ENCODE measurements at places on chromosomes 11 and 22. TPM values are rescaled to one million over a fixed set of nuclear protein-coding genes. Genes with fewer than 3 reads are reported as not detected.

- DNase-seq, result no peak
Measured at GRCh38 chr22:29987137-29987536, 93.1 kb upstream of the HORMAD2 start.

Gene PRG2
- 0.62 TPM for polyA plus RNA-seq

DNA sequence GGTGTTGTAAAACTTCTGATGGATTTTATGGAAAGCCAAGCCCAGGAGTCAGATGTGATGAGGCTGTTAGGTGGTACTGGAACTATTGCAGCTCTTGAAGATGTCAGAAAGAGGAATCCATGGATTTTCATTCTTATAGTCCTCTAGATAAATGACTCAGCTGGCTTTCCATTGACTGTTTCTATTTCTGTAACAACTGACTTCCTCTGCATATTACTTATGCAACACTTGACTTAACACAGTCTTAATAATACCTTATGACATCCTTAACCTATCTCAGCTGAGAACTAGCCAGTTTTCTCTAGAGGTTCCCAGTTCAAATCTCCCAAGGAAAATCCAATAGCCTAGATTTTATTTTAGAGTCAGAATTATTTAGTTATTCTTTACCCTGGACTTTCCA, 263.8 kb downstream of the LUZP2 start:
- DNase-seq, result no peak

Gene SPINDOC
- 28.5 TPM for polyA plus RNA-seq

- DNase-seq, result no peak
Measured at GRCh38 chr11:72483412-72484186, 49.3 kb upstream of the CLPB start.

DNA sequence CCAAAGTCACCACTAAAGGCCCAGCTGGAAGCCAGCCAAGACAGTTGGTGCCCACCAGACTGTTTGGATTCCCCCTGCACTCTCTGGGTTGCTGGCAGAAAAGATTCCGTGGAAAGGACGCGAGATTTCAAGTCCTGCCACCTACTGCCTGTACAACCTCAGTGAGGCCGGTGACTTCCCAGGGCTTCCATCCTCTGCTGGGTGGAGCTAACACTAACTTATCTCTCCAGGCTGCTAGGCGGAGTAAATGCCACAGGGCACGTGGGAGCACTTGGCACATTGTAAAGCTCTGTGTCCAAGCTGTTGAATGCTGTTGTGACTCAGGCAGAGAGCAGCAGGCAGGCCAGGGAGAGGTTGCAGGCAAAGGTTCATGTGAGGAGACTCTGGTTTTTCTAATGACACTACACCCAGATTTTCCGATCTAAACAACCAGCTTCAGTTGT, 50.9 kb upstream of the CDON start:
- no peak for DNase-seq

DNA sequence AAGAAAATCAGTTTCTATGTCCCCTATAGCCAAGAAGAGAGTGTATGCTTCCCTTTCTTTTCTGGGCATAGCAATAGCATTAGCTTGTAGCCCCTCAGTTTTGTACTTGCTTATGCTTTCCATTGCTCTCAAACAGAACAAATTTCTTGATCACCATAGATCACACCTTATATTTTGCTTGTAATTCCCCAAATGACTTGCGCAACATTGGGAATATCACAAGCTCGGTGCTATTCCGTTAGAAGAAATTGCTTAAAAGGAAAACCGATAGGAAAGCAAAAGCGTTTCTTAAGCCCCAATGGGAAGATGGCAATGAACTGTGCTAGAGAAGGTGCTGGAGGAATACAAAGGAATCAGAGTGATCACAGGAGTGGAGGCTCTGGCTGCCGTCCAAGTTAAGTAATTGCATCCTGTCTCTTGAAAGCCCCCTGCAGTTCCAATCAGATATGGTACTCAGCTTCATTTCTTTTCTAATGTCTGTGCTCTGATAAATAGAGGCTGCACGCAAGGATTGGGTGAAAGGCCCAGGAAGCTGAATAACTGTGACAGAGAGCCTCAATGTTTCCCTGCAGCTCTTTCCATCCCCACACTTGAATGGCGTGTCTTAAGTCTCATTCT, 182.1 kb upstream of the KIRREL3 start:
- no peak for DNase-seq

DNA sequence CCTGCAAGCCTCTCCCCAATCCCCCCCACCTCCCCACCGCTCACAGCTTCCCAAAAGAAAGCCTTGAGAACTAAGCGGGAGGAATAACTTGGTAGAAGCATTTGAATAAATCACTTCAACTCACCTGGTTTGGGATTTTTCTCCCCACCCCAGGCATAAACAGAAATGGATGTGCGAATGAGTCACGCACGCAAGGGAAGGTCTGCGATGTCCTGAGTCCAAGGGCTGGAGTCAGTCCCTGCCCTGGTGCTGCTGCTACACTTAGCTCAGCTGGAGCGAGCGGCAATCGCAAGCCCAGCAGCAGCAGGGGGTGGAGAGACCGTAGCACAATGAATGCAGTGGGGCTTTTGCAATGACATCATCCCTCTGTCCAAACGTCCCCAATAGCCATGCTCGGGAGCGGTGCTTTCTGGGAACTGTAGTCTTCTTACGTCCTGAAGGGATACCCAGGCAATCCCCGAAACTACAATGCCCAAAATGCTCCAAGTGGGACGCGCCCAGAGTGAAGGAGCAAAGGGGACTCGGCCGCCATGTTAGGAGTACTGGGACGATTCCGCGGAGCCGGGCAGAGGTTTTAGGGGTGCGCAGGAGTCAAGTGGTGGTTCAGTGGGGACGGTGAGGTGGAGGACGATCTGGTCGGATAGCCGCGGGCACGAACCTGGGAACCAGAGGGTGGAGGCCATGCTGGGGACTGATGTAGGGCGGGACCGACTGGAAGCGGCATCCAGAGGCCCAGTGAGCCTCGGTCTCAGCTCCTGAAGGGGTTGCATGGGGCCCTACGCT, at the start of gene RAB30:
TSS of gene RAB30 (minus strand) at position 331 of the 783 bp plus-strand sequence. CDS start 74,581 bp downstream, outside the sequence.
- DNase-seq, result peak; percentile 100

DNA sequence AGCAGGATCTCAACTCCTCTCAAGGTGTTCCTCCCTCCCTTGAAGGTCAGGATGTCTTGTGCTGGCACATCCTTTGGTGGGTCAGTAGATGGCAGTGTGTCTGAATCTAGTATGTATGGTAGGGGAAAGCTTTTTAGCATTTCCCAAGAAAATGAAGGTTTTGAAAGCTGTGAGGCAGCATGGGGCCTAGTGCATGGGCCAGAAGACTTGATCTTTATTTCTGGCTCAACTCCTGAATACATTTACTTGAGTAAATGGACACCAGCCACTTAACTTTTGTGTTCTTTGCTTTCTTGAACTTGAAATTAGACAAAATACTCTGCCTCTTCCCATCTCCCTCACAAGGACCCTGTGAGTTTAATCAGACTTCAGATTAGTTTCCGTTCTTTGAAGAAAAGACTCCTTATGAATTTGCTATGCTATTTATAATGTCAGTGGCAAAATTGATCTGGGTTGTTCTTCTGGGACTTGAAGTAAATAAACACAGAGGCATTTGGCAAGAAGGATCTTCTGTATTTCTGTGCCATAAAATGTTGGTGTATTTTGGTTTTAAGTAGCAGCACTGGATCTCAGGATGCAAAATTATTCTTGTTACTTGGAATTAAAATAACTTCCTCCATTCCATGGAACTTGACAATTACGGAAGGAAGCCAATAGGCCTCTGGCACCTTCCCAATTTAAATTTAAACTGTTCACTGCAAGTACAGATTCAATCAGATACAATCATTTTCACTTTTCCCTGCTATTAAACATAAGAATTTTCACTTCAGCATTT, 288.8 kb downstream of the CASP12 start:
- DNase-seq, result no peak

GRCh38 chr11:64598106-64598796, 7.2 kb downstream of the SLC22A12 start:
- DNase-seq, result no peak

Gene MS4A4E
- 1.2 TPM for polyA plus RNA-seq

- no peak for DNase-seq
Measured at GRCh38 chr11:99522467-99523173, 501.9 kb downstream of the CNTN5 start.

Data from right renal pelvis (tissue), 4 donors.